ENCODE measurements at places on chromosomes 5 and 9.

- DNase-seq = no peak
These were observed 13.0 kb downstream of the ERAP1 start for GRCh38 chr5:96794757-96795156.

DNA sequence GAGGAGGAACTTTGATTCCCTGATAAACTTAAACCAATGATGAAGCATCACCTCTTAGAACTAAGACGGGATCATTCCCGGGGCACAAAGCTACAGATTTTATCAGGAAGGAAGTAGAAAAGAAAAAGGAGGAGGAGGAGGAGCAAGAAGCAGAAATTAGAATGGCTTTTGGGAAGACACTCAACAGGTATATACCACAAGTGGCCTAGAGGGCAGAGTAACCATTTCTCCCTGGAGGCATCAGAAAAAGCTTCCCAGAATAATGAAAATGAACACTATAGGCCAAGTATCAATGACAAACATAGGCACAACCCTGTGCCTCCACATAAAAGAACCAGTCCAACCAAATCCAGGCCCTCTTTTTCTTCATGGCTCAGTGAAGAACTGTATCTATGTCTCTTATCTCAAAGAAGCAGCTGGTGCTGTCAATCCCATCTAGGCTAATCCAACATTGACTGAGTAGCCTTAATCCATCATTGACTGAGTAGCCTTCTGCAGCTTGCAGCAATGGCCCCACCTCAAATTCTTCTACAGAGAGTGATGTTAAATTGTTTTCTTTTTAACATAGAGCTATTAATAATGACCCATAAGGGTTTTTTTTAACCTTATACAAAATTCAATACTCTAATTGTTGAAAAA, 178.8 kb upstream of the KIF2A start:
- DNase-seq = no peak

GRCh38 chr5:73303148-73304079, 130.4 kb downstream of the TMEM174 start:
- DNase-seq = no peak

- DNase-seq = no peak
These were observed 29.7 kb downstream of the SMIM15 start for GRCh38 chr5:61132559-61132958.

GRCh38 chr5:139958432-139959148, 84.5 kb downstream of the NRG2 start:
- DNase-seq = no peak

DNA sequence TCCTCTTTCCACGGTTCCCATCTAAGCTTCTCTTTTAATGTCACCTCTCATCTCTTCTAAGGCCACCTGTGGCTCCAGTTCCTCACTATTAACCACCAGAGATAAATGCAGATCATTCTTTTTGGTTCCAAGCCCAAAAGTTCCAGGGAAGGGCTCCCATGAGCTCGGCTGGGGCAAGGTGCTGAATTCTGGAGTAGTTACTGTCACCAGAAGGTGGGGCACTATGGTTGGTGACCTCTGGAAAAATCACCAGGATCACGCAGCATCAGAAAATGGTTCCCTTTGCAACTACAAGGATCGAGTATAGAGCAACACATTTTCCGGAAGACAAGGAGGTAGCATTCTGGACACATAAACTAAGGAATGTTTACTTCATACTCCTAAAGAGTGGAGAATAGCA, 528.7 kb upstream of the DAP start:
- no peak for DNase-seq
